Skeletal muscle cell (primary cell): ENCODE measurements at places on chromosomes 7 and 10.

GRCh38 chr7:155374276-155375252 is 76.9 kb downstream of the INSIG1 start:
- DNase-seq, result no peak

DNA sequence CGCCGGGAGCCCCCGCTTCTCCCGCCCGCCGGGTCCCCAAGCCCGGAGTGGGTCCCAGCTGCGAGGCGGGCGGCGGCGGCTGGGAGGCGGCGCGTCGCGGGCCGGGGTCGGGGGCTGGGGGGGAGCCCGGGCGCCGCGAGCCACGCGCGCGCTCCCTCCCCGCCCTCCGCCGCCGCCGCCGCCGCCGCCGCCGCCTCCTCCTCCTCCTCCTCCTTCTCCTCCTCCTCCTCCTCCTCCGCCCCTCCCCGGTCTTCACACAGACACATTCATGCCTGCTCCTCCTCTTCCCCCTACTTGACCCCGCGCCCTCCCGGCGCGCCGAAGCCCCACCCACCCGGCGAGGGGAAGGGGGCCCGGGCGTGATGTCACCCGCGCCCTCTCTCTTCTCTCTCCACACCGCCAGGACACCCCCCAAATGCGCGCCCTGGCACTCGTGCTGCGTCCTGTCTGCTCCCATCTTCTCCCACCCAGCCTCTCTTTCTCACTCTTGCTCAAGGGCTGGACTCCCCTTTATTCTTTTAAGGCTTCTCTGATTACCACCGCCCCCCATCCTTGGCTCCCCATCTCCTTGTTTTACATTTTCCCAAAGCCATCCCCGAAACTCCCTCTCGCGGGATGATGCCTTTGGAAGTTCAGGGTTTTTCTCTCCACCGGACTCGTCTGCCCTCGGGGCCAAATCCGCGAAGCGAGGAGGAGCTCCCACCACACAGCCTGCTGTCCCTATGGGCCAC is 967 bp upstream of the GLI3 start:
- DNase-seq, result no peak

GRCh38 chr7:33692956-33693355 is 212.4 kb upstream of the BMPER start:
- DNase-seq, result peak; percentile 38

DNA sequence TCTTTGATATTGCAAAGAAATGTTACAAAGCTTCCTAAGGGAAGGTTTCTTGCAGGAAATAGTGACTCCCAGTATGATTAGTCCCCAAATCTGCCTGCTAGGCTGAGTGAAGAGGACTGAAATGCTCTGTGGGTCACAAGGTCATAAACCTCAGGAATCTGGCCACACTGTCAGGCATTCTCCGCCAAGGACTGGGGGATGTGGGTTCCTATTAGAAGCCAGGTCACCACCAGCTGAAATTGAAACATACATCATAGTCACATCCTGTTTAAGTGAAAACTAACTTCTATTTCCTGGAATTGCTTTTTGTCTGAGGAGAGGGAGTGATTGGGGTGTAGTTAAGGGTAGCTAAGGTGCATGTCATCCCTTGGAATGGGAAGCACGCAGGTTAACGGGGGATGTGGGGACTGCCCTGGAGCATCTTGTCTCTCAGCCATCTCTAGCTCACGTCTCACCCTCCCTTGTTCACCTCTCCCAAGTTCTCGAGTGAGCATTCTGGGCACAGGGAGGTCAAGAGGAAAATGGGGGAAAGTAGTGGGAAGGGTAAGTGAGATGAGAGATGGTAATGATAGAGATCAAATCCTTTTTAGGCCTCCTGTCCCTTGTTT is 12.0 kb upstream of the GSAP start:
- no peak for DNase-seq

DNA sequence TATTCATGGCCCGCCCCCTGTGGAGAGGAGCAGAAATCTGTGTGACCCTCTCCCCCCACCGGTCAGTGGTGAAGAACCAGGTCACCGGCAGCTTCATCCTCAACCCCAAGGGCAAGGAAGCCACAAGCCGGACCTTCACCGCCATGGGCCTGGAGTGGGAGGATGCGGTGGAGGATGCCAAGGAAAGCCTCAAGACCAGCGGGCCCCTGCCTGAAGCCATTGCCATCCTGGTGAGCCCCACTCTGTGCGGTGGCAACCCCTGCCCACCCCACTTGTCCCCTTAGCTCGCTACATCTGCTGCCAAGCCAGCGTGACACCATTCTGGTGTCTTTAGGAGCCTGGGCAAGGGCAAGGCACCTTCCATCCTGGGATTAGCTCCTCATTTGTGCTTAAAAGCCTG is 35.4 kb downstream of the TBATA start:
- no peak for DNase-seq

DNA sequence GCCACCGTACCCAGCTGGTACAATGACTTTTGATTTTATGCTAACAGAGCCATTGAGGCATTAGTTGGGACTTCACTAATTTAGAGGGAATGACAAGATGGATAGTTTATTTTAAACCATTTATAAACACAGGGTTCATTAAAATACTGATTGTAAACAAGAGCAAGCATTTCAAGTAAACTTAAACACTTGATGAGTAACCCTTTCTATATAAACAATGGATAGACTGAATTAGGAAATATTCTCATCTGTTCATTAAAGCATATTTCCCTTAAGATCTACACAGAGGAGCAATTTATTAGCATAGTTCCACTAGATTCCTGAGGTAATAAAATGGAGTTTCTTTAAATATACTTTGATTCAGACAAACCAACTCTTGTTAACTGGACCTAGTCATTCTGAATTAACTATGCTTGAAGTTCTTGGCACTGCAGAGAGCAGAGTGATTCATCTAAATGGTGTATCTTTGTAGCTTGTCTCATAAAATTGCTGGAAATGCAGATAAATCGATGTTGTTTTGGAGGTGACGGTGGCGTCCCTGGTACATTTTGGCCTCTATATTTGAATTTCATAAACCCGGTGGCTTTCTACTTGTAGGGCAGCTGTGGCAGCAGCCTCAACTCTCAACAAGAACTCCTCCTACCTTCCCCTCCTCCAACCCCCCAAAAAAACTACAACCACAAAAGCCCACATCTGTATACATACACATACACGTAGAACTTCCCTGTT is 15.4 kb upstream of the VDAC2 start:
- no peak for DNase-seq

- DNase-seq, result no peak
Measured at GRCh38 chr10:93837822-93838221, 56.0 kb upstream of the SLC35G1 start.

GRCh38 chr7:155962191-155962967 is 150.1 kb upstream of the SHH start:
- peak; percentile 5 for DNase-seq

DNA sequence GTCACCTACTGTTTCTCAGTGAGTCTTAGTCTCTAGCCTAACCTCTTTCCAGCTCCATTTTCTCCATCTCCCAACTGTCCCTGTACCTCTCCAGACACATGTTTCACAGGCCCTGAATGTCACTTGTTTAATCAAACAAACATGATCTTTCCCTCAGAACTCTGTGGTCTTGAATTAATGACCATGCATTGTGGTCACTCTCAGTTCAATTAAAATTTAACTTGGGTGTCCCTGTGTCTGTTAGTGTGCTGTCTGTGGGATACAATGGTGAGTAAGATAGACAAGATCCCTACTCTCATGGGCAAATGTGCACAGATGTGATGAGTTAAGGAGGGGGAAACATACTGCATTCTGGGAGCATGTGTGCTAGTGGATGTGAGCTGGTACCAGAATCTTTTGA is 65.0 kb downstream of the RBM33 start:
- no peak for DNase-seq

- no peak for DNase-seq
Measured at GRCh38 chr7:131896165-131896863, 339.9 kb upstream of the PODXL start.

- no peak for DNase-seq
Measured at GRCh38 chr10:48900371-48900801, 39.3 kb downstream of the LRRC18 start.

DNA sequence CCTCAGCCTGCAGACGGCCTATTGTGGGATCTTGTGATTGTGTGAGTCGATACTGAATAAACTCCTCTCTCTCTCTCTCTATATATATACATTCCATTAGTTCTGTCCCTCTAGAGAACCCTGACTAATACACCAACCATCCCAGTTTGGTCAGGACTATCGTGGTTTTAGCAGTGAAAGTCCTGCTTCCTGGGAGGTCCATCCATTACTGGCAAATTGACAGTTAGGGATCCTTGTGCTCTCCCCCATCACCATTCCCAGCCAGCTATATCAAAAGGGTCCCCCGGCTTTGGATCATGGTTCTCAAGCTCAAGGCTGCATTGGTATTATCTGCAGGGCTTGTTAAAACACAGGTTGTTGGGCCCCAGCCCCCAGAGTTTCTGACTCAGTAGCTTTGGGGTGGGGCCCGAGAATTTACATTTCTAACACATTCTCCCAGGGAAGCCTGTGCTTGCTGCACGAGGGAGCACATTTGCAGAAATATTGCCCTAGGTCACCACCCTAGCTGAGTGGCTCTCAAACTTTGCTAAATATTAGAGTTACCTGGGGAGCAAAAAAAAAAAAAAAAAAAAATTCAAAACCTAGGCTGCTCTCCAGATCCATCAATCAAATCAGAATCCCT is 899.1 kb upstream of the AUTS2 start:
- peak; percentile 90 for DNase-seq

DNA sequence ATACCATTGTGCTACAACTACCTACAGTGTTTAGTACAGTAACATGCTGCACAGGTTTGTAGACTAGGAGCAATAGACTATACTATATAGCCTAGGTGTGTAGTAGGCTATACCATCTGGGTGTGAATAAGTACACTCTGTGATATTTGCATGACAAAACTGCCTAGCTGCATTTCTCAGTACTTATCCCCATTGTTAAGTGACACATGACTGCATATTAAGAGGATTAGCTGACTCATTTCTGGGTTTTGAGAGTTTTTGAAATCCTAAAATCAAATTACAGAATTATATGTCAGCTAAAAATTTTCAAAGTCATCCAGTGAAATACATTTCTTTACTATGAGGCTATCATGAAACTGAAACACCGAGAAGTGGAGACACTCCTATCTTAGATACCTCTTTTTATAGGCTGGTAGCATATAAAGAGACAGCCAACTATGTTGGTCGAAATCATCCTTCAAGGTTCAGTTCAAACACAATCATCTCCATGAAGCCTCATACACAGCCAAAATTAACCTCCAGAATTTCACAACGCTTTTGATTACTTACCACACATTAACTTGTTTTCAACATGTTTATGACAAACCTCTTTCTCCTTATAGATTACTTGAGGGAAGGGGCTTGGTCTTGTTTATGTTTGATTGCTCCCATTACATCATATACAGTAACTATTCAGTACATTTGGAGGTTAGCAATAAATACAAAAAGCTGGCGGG is 89.8 kb upstream of the ANK3 start:
- DNase-seq, result no peak

DNA sequence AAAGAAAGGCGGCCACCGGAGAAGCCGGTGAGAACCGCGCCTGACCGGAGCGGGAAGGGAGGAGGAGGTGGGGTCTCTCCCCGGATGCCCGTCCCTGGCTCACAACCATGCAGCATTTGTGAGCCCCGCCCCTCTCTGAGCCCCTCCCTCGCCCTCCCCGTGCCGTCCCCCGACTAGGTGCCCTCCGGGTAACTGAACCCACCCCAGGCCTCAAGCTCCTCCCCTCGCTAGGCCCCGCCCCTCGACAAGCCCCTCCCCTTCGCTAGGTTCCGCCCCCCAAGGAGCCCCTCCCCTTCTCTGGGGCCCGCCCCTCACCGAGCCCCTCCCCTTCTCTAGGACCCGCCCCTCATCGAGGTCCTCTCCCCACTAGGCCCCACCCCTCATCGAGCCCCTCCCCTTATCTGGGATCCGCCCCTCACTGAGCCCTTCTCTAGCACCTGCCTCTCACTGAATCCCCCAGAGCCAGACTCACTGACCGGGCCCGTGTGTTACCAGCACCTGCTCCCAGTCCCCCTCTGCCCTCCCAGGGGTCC is 42.2 kb upstream of the HSPB1 start:
- DNase-seq, result no peak

- DNase-seq, result no peak
Measured at GRCh38 chr10:21160116-21160515, 263.0 kb upstream of the NEBL start.

- DNase-seq, result no peak
Measured at GRCh38 chr10:5951721-5952407, 25.5 kb downstream of the IL15RA start.

- no peak for DNase-seq
Measured at GRCh38 chr10:116722736-116723427, 19.5 kb downstream of the HSPA12A start.

DNA sequence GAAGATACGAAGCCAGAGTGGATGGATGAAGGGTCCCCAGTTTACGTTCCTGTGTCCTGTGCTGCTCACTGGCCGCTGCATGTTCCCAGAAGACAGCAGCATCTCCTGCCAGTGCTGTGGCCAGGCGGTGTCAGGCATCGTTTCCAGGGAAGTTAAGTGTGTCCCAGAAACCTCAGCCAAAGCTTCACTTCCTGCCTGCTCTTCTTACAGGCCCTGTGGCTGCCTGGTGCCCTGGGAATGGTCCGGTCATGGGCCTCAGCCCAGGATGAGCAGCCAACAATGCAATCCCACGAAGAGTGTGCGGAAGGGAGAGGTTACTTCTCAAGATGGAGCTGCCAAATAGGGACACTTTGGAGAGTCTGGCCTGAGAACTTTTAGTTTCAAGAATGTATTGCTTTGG is 99.7 kb upstream of the TARP start:
- DNase-seq, result no peak

DNA sequence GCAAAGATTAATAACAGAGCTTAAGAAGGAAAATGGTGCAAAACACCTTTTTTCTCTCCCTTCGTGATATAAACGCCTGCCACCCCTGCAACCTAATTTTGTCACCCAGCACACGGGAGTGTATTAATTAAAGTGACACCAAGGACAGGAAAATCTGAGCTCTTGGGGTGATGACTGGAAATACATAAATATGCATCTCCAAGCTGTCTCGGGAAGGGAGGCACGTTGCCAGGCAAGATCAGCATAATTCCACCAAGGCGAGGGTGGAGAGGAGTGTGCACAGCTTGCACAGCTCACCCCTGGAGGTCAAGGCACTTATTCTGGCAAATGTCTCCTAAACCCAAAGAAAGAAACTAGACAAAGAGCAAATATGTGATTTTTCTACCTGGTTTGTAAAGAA is 700.9 kb downstream of the GRID1 start:
- DNase-seq, result no peak

DNA sequence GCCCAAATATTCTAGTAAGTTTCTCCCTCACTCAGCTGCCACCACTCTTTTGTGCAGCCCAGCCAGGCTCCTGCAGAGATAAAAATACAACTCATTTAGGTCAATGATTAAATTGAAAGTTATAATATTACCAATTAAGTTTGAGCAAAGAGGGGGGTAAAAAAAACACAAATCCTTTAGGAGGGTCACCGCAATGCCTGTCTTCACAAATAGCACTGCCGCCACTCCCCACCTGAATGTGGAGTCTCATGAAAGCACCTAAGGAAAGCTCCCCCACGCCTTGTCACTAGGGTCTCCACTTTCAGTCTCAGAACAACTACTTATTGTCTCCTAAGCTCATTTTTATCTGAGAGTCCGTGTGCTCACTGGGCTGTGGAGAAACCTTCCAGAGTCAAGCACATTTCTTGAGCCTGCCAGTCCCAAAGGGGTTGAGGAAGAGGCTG is 148.7 kb downstream of the FGFR2 start:
- no peak for DNase-seq

GRCh38 chr7:69338144-69338543 is 260.1 kb upstream of the AUTS2 start:
- DNase-seq, result no peak

- DNase-seq, result no peak
Measured at GRCh38 chr10:34722404-34722803, 92.7 kb downstream of the PARD3 start.
